ENCODE measurements at places on chromosomes 7 and 10. TPM values are rescaled to one million over a fixed set of nuclear protein-coding genes. Genes with fewer than 3 reads are reported as not detected.

- H3K4me3 ChIP-seq: no peak overlapping the region
- H3K27ac ChIP-seq: no peak overlapping the region
- peaks cover 10% of the 10 kb centered on the region for H3K36me3 ChIP-seq
- no peaks in the 10 kb centered on the region for H3K27me3 ChIP-seq
Observed at GRCh38 chr7:44073664-44074348, 8.4 kb upstream of the PGAM2 start.

CELF2 gene
- total RNA-seq: not detected

DNA sequence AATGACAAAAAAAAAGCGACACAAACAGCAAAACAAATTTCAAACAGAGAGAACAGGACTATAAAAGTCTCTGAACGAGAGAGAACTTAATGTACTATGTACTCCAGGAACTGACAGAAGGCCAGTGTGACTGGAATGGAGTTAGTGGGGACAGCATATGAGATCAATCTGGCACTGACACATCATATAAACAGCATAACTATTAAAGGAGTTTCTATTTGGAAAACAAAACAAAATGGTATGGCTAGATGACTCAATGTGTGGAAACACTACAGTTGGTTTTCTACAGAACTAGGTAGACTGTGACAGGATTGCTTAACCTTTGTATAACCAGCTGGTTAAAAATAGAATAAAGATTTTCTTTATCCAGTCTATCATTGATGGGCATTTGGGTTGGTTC is 232.9 kb upstream of the KAT6B start:
- H3K27ac ChIP-seq: no peak overlapping the region
- H3K36me3 ChIP-seq: peaks cover 2% of the 10 kb centered on the region
- no peaks in the 10 kb centered on the region for H3K4me1 ChIP-seq
- DNase-seq: no peak

TMEM184A gene
- total RNA-seq: 9.5 TPM

DNA sequence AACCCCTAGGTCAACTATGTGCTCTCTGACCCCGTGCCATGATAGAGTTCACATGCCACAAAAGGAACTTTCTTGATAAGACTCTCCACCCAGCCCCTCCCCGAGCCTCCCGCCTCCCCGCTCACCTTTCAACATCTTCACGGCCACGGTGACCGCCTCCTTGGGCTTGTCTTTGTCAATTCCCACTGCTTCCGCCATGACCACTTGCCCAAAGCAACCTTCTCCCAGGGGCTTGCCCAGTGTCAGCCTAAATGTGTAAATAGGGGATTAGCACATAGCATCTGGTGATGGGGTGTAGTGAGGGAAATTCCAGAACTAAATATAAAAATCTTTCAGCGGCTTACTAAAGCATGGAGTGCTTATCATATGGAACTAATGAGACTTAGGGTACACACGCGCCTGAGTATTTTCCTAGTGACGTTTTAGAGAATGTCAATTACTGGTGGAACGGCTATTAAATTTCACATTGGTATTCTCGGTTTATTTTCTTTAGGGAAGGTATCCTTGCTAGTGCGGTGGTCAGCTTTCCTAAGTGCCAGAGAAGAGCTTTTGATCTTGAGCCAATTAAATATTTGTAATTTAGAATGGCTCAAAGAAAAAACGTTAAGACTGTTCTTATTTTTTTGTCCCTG is 97.4 kb downstream of the FGFR2 start:
- H3K4me3 ChIP-seq: no peak overlapping the region
- no peak for DNase-seq
- no peak overlapping the region for H3K27ac ChIP-seq
- no peaks in the 10 kb centered on the region for H3K36me3 ChIP-seq

GRCh38 chr7:36625247-36625646 is 99.0 kb downstream of the AOAH start:
- no peaks in the 10 kb centered on the region for H3K36me3 ChIP-seq
- 0 out of 2 replicates have a peak, but pooled peaks cover 5% of the 10 kb centered on the region for H3K4me1 ChIP-seq
- no peak overlapping the region for H3K4me3 ChIP-seq
- H3K27me3 ChIP-seq: no peaks in the 10 kb centered on the region
- no peak for DNase-seq

GRCh38 chr7:134548877-134549276 is at the start of gene AKR1B15:
Gene AKR1B15, plus strand, starts transcription at chr7:134549110. Its CDS starts 15,510 bp downstream, at chr7:134564620.
- H3K4me1 ChIP-seq: peaks cover 21% of the 10 kb centered on the region
- no peaks in the 10 kb centered on the region for H3K36me3 ChIP-seq
- peaks cover 38% of the 10 kb centered on the region for H3K27me3 ChIP-seq
- H3K4me3 ChIP-seq: no peak within 1 kb of the TSS
- no peak for DNase-seq
- H3K27ac ChIP-seq: no peak within 1 kb of the TSS

DNA sequence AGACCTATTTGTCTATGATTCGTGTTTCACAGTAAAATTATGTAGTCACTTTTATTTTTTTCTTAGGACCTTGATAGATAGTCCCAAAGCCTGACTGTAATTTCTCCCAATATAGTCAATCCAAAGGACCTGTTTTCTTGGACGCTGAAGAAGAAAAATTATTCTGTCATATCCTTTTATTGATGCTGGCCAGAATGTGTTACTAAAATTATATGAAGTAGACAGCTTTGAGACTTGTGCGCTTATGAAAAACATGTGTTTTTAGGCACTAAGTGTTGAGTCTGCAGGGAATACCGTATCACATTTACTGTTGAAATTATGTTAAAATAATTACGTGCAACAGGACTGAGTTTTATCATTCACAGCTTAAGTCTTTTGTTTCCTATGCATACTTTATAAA is 17.9 kb downstream of the TES start:
- DNase-seq: no peak
- no peaks in the 10 kb centered on the region for H3K27me3 ChIP-seq
- H3K4me3 ChIP-seq: no peak overlapping the region
- peaks cover 28% of the 10 kb centered on the region for H3K4me1 ChIP-seq
- H3K27ac ChIP-seq: no peak overlapping the region
- no peaks in the 10 kb centered on the region for H3K36me3 ChIP-seq

DNA sequence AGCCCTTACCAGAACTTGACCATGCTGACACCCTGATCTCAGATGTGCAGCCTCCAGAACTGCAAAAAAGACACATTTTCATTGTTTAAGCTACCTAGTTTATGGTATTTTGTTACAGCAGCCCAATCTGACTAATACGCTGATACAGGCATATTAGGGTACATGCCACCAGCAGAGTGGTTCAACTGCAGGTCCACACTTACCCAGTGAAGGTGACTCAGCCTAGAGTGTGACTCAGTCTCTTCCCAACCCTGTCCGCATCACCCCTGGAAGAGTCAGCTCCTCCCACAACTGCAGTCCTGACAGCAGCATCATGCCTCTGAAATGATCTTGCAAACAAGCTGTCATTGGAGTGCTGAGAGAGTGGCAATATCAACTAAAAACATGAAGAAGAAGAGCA is 30.8 kb upstream of the GOT1 start:
- no peak overlapping the region for H3K27ac ChIP-seq
- no peak overlapping the region for H3K4me3 ChIP-seq
- H3K27me3 ChIP-seq: peaks cover 20% of the 10 kb centered on the region
- no peaks in the 10 kb centered on the region for H3K4me1 ChIP-seq
- H3K36me3 ChIP-seq: no peaks in the 10 kb centered on the region
- DNase-seq: no peak

PLEKHS1 gene
- not detected for total RNA-seq

CCDC7 gene
- total RNA-seq: 0.93 TPM

Measured in HepG2 (cell line).